Renal cortical epithelial cell (primary cell): ENCODE measurements at places on chromosomes 7 and 10. TPM values are rescaled to one million over a fixed set of nuclear protein-coding genes. Genes with fewer than 3 reads are reported as not detected.
A peak's percentile ranks its signal among the peaks of the same experiment; 100 is the strongest.

TET1 gene
- total RNA-seq: 0.35 and 3.1 TPM in 2 replicates

ZEB1 gene
- 26.6 and 84.1 TPM in 2 replicates for total RNA-seq

DNA sequence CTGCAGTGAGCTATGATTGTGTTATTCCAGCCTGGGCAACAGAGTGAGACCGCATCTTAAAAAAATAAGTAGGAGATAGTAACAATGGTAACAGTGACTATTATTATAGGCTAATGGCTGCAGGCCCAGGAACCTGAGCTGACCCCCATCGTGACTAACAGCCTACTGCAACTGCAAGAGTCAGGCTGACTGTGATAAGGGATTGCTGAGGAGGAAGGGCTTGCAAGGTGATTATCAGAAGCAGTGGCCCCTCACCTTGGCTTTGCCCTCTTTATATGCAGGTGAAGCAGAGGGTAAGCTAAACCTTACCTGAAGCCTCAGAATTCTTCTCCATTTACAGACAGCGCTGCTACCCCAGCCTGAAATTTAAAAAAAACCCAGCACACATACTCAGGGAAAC, 83.9 kb upstream of the SDK1 start:
- DNase-seq: peak; percentile 66

DNA sequence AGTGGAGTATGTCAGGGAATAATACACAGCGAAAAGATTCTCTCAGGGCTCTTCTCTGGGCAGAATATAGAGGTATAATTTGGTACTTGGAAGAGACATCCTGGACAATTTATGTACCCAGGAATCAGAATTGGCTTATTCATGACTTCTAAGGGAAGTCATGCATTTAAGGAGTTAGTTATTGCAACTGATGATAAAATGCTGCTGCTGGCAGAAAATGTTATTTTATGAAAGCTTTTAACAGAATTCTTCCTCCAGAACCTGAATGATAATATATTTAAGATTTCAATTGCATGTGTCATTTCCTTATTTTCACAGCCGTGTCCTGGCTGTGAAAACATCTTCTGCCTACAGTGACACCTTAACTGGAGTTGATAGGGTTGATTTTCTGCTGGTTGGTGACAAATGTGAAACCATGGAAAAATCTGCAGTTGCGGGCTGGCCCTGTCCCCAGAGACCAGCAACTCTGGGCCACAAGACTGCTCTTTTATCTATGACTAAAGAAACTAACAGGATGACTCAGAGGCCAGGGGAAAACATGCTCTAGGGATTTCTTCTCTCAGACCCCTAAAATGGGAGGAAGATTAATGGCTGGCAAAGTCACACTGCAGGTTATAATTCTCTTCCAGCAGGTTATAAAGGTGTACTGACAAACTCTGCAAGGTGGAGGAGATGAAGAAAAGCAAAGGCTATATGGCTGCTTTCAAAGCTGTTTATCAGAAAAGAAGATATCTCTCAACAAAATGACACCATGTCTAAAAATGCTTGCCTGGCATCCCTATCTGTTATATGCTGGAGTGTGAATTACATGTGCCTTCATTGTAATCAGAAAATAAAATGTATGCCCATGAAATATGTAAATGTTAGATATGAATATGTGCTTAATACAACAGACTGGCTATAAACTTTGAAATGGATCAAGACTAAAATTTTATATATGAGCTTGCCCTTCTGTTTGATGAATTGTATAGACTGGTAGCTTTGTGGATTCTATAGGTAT, 12.1 kb upstream of the TRUB1 start:
- DNase-seq: peak; percentile 59

- no peak for DNase-seq
These were observed 11.8 kb downstream of the CPED1 start for GRCh38 chr7:121000081-121000983.

DNA sequence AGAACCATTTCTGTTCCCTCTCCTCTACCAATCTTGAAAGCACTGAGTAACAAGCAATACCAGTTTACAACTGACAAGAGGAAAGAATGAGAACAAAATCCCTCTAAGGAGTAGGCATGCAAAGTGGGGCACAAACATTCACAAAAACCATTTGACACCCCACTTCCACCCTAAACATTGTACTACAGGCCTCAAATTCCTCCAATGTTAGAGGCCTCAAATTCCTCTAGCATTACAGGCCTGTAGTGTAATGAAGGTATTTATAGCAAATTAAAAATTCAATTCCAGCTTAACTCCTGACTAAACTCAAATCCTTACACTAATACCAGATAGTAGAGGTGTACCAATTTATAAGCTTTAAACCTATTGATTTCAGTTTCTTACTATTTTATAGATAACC, 85.4 kb downstream of the SIRT1 start:
- no peak for DNase-seq

DNA sequence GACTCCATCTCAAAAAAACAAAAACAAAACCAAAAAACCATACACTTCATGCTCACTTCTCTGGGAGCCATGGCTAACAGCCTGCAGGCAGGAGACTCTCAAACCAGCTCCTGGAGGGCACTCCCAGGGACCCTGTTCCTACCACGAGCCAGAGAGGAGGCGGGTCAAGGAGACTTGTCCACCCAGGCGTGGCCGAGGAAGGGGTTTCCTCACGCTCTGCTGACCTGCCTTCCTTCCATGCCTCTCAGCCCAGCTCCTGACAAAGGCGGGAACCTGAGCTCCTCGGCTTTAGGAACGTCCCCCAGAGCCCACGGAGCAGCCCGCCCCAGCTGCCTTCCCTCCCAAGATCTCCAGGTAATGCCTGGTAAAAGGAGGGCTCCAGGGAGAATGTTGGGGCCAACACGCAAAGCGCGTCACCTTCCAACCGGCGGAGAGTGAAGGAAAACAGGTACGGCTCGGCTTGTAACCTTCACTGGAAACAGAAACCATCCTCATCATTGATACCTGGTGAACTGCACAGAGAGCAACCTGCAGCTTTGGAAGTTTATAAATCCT, 9.5 kb downstream of the GPR146 start:
- no peak for DNase-seq

GRCh38 chr10:91022390-91022789, 101.5 kb upstream of the ANKRD1 start:
- DNase-seq: no peak

GRCh38 chr10:35140727-35141126, 14.1 kb downstream of the CREM start:
- DNase-seq: no peak

DNA sequence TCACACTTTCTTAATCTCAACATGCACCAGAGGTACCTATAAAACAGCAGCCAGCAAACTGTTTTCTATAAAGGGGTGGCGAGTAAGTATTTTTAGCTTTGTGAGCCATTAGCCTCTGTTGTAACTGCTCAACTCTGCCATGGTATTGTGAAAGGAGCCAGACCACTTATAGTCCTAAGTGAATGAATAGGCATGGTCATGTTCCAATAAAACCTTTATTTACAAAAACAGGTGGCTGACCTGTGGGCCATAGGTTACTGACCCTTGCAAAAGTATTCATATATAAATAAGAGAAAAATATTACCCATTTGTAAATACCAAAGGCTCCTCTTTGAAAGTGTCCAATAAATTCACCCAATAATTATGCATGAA, 50.3 kb downstream of the ICA1 start:
- DNase-seq: peak; percentile 31

- DNase-seq: no peak
These were observed 7.0 kb downstream of the EBF3 start for GRCh38 chr10:129956876-129957673.

DNA sequence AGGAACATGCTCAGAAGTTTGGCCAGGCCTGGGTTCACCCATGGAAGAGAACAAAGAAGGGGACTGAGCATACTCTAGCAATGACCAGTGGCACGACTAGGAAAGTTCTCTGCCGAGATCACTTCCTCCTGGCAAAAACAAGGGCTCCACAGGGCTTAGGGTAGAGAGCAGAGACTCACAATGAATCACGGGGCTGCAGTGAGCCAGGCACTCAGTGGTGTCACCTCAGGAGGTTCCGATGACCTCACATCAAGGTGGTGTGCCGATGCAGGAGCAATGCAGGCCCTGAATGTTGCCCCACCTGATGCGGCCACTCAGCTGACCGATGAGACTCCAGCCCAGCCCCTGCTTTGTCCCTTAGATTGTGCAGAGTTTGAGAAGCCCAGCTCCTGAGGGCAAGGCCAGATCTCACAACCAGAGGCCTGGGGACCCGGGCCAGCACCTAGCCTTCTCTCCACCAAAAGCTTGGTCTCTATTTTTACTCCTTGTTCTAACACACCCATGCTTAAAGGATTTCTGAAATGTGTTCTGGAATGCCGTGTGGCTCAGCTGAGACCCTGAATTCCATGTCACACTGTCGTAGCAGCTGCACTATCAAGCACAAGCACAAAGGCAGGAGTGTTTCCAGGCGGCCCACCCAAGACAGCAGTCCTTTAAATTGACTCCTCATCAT, 60.9 kb downstream of the COBL start:
- peak; percentile 28 for DNase-seq

DNA sequence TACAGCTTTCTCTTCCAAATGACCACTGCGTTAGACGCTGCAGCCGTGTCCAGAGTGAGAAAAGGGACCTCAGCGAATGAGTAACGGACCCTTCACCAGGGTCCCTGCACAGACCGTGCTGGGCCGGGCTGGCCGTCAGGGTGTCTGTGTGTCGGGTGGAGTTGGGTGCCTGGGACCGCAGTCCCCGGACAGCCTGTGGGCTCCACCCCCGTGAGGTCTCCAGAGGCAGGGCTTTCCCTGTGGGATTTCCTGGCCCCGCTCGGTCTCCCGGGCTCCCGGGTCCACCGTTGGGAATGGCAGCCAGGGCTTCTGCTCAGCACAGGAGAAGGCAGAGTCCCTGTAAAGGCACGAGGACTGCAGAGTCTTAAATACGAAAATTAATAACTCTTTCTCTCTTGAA, 509.7 kb downstream of the TCERG1L start:
- DNase-seq: no peak

GRCh38 chr10:71179382-71179781, 33.0 kb upstream of the UNC5B start:
- no peak for DNase-seq

DNA sequence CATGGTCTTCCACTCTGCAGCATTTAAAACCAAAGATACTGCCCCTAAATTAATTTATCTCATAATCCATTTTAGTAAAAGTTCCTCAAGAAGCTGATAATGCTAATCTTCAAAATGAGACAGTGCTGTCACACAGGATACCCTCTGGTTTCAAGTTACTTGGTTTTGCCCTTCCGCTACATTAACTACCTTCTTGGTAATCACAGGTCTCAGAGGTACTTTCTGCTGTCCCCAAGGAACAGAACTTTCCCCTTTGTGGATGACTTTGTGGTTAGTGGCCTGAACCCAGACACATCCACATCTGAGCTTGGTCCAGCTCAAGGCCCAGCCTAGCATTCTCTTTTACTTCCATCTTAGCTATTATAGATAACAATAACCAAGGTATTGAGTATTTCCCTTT, 88.8 kb upstream of the TMEM26 start:
- DNase-seq: no peak

GRCh38 chr7:13067036-13067435, 379.6 kb downstream of the ARL4A start:
- no peak for DNase-seq

- DNase-seq: no peak
These were observed 741.5 kb downstream of the TYW1 start for GRCh38 chr7:67738145-67738544.

DNA sequence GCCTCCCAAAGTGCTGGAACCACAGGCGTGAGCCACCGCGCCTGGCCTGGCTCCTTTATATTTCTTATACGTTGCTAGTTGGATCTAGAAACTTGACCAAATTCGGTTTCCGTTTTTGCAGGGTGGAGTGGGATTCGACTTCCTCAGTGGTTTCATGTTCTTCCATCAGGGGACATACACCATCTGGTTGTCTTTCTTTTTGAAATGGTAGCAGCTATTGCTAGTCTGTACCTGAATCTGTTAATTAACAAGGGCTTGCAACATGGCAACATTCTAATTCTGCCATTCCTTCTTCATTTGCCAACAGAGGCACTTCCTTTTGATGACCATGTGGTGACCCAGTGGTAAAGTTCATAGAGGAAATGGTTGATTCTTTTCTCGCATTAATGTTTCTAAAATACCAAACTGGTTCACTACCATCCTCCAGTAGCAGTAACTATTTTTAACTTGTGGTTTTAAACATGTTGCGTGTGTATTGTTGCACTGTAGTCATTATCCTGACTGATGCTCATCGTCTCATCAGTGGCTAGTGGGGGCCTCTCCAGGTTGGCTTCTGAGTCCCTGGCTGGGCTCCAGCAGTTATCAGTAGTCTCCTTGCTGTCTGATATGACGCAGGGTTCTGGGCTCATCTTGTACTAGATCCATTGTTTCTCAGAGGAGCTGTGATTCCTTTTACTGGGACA, 159.2 kb downstream of the RGS10 start:
- DNase-seq: no peak

DNA sequence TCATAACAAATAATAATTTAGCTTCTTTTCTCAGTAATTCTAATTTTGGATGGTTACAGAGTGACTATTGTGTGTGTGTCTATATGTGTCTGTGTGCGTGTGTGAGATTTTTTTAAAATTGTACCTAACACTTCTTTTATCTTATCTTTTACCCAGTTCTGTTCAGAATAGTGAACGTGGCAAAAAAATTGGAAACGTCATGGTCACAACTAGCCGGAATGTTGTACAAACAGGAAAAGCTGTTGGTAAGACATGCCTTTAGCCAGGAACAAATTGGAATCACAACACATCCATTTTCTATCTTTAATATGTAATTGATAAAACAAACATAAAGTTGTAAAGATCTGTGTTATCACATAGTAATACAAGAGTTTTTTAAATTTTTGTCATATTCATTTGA, 85.4 kb downstream of the AVL9 start:
- no peak for DNase-seq

DNA sequence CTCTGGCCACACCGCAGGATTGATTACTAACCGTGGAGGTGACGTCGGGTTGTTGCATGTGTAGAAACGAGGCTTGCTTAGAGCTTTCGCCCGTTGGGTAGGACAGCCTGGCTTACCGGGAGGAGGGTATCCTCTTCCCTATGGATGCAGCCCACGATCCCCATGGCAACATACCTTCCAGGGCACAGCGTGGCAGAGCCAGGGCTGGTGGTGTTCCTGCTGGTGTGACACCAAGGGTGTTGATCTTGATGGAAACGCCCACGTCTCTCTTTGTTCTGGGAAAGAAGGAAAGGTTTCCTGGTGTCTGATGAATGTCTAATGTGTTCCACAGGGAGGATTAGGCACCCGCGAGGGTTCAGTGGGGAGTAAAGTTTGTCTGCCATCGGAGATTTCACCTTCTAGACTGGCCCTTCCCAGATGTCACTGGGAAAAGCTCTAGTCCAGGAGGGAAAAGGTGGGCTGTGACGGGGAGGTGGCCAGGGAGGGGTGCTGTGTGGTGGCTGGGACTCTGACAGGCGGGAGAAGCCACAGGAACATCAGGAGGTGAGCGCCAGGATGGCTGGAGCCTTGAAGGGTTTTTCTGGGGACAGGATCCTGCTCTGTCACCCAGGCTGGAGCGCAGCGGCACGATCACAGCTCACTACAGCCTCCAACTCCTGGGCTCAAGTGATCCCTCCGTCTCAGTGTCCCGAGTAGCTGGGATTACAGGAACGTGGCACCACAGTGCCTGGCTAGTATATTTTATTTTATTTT, 102.1 kb downstream of the CUX1 start:
- DNase-seq: no peak

- DNase-seq: peak; percentile 69
These were observed 9.9 kb downstream of the ZNF365 start for GRCh38 chr10:62384057-62384446.

- DNase-seq: no peak
These were observed 110.3 kb downstream of the ZNF248 start for GRCh38 chr10:37747081-37747480.
